Activated CD4-positive, alpha-beta T cell treated with anti-CD3 and anti-CD28 coated beads for 48 hours (primary cell): ENCODE measurements at places on chromosomes 1 and 21.

- DNase-seq: peak; percentile 49
These were observed 19.0 kb downstream of the BTG2 start for GRCh38 chr1:203324105-203325025.

DNA sequence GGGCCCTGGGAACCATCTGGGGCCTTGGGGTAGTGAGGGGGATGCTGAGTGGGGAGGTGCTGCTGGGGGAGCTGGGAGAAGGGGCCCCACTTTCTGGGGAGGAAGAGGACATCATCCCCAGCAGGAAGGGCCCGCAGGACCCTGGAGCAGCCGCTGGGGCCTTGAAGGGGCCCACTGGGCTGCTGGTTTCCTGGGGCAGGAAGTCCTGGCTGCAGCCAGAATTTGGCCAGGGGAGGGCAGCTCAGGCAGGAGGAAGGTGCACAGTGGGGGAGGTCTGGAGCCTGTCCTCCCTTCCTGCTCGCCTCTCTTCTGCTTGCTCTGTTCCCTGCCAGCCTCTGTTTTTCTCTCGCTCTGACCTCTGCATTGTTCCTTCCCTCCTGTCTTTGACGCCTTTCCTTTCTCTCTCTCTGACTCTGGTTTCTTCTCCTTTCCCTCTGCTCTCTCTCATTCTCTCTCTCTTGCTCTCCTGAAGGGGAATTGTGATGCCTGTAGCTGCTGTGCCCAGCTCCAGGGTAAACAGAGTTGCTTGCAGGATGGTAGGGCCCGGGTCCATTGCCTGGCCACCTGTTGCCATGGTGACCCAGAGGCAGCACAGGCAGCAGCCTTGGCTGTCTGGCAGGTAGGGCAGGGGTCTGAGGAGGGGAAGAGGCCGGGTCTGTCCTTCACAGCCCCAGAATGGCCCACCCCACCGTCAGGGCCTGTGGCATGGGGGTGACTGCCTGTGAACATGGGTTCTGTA lies 23.9 kb downstream of the ACOT11 start:
- DNase-seq: no peak

GRCh38 chr21:44926331-44927101 lies 5.8 kb upstream of the ITGB2 start:
- DNase-seq: peak; percentile 59

GRCh38 chr1:212609701-212610574 lies 1.4 kb downstream of the ATF3 start:
- no peak for DNase-seq

GRCh38 chr1:186740324-186740723 lies 60.1 kb upstream of the PTGS2 start:
- DNase-seq: peak; percentile 7

GRCh38 chr1:68449901-68450300 lies at the start of gene RPE65:
TSS of gene RPE65 (minus strand) at chr1:68449954. CDS start at chr1:68449905, 49 bp downstream.
- DNase-seq: no peak

DNA sequence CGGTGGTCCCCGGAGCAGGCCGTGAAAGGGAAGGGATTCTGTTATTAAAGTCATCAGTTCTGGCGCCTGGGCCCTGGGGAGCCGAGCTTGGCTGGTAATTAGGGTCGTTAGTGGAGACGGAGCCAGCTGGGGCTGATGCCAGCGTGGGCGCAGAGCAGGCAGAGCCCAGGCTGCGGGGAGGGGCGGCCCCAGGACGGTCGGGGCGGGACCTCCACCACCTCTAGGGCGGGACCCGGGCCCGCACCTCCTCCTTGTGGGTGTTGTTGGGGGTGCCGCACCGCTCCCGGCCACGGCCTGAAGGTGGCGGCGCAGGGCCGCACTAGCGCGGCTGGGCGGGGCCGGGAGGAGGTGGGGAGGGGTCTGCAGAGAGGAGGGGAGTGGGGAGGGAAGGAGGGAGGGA lies 470.6 kb downstream of the PTPRU start:
- peak; percentile 61 for DNase-seq

- no peak for DNase-seq
These were observed 2.9 kb upstream of the RBBP5 start for GRCh38 chr1:205124726-205125125.

DNA sequence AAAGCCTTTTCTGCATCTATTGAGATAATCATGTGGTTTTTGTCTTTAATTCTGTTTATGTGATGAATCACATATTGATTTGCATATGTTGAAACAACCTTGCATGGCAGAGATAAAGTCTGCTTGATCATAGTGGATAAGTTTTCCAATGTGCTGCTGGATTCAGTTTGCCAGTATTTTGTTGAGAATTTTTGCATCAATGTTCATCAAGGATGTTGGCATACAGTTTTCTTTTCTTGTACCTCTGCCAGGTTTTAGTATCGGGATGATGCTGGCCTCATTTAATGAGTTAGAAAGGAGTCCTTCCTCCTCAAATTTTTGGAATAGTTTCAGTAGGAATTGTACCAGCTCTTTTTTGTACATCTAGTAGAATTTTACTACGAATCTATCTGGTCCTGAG lies 55.0 kb downstream of the COL24A1 start:
- no peak for DNase-seq

DNA sequence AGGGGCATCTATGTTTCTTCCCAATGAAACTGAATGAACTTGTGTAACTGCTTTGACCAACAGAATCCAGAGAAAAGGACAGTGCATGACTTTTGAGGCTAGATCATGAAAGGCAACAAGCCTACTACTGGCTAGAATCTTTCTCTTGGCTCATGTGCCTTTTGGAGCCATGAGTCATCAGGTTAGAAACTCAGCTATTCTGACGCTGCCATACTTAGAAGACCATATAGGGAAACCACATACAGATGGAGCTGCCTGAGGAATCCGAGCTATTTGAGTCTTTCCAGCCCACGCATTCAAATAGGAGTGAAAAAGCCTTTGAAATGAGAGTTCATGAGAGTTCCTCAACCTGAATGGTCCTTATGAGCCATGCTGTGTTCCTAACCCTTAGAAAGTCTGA lies 738.5 kb upstream of the CHRM3 start:
- DNase-seq: no peak

- peak; percentile 43 for DNase-seq
These were observed 41.1 kb upstream of the KCNQ4 start for GRCh38 chr1:40742363-40743061.

- no peak for DNase-seq
These were observed 81.1 kb downstream of the LHX4 start for GRCh38 chr1:180311011-180311730.

DNA sequence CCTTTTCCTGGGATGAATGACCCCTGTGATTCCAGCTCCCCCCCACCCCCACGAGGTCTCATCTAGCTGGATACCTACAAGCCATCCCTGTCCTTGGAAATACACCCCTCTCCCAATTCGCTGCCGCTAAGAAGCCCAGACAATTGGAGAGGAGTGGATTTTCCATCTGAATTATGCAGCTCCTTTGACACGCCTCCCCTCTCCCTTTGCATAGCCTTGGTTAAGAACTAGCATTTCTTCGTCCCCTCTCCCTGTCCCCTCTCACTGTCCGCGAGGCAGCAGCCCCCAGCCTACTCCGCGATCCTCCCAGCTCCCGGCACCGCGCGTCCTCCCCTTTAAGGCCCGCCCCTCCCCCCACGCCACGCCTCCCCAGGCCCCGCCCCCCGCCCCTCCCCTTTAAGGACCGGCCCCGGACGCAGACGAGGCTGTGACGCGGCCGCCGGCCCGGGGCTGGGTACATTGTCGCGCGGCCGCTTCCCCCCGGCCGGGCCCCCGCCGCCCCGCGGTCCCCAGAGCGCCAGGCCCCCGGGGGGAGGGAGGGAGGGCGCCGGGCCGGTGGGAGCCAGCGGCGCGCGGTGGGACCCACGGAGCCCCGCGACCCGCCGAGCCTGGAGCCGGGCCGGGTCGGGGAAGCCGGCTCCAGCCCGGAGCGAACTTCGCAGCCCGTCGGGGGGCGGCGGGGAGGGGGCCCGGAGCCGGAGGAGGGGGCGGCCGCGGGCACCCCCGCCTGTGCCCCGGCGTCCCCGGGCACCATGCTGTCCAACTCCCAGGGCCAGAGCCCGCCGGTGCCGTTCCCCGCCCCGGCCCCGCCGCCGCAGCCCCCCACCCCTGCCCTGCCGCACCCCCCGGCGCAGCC lies at the start of gene MAPKAPK2:
MAPKAPK2 (plus strand) TSS at position 428 of the 856 bp plus-strand sequence; CDS start at position 753, 325 bp downstream.
- peak; percentile 81 for DNase-seq

GRCh38 chr1:151213560-151213959 lies 15.2 kb downstream of the PIP5K1A start:
- no peak for DNase-seq

DNA sequence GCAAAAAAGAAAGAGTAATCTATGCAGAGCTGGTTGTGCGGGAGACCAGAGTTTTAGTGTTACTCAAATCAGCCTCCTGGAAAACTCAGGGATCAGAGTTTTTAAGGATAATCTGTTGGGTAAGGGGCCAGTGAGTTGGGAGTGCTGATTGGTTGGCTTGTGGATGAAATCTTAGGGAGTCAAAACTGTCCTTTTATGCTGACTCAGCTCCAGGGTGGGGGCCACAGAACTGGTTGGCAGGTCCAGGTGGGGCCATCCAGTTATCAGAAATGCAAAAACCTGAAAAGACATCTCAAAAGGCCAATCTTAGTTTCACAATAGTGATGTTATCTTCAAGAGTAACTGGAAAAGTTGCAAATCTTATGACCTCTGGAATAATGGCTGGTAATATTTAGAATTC lies 3.3 kb downstream of the EXTL2 start:
- no peak for DNase-seq

GRCh38 chr1:203559523-203559922 lies 65.6 kb downstream of the OPTC start:
- DNase-seq: no peak

DNA sequence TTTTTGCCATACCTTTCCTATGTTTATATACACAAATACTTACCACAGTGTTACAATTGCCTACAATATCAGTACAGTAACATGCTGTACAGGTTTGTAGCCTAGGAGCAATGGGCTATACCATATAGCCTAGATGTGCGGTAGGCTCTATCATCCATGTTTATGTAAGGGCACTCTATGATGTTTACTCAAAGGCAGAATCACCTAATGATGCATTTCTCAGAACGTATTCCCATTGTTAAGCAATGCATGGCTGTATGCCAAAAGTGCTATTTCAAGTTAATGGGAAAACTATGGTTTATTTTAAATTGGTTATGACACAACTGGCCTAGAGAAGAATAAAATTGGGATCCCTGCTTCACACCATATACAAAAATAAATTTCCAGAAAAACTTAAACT lies 36.9 kb upstream of the DISP1 start:
- DNase-seq: no peak

DNA sequence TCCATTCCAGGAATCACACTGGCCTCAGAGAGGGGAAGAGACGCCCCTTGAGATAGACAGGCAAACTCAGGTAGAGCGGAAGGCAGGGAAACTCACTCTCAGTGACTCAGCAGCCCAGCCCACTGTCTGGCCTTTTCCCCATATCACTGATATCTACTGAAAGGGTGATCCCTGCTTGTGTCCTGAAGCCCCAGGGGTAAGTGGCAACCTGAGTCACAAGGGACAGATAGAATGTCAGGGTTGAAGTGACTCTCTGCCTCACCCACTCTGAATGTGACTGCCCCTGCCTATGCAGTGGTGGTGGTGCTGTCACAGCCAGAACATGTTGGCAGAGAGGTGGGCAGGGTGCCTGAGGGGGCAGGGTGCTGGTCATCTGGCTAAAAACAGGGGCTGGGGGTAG lies 157.5 kb upstream of the FGGY start:
- DNase-seq: no peak

DNA sequence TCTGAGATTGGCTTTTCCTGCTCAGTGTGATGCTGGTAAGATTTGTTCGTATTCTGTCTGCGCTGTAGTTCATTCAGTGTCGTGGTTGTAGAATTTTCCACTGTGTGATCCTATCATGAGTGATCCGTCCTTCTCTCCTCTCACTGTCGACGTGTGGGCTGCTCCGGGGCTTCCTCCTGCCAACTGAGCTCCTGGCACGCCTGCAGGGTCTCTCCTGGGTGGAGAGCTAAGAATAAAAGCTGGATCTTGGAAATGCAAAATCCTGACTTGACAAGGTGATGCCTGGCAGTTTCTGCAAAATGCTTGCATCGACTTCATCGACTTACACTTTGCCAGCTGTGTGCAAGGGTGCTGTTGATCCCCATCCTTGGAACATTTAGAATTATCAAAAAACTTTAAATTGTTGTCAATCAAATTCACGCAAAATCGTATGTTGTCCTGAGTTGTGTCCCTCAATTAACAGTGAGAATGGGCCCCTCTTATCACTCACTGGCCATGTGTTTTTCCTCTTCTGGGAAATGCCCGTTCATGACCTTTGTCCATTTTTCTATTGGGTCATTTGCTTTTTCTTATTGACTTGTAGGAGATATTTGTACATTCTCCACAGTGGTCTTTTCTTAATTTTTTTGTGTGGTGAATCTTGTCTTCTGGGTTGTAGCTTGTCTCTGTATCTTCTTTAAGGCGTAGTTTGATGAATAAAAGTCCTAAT lies 125.5 kb downstream of the CRYAA start:
- DNase-seq: no peak

DNA sequence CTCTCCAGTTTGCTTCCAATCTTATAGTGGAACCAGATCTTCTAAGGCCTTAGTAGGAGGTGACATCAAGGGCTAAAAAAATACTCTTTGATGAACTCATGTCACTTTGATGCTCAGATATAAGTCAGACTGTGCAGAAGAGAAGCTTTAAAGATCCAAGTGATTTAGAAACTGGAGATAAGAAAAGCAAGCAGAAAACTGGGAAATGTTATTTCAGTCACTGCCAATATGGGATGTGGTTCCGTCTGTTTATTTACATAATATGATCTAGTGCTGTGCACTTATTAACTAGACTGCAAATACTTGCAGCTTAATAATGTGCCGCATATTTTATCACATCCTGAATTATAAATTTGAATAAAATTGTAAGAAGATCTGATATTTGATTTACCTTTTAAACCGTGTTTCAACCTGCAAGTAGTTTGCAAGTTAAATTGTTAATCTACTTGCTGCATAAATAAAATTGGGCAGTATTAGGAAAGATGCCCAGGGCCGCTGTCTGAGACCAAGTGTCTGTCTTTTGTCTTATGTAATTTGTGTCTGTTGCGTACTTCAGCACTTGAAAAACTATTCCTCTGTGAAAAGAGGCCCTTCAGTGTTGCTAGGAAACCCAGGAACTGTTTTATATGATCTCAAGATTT lies 29.6 kb downstream of the CXADR start:
- DNase-seq: no peak

GRCh38 chr1:223824712-223825111 lies 21.0 kb downstream of the TP53BP2 start:
- DNase-seq: no peak

DNA sequence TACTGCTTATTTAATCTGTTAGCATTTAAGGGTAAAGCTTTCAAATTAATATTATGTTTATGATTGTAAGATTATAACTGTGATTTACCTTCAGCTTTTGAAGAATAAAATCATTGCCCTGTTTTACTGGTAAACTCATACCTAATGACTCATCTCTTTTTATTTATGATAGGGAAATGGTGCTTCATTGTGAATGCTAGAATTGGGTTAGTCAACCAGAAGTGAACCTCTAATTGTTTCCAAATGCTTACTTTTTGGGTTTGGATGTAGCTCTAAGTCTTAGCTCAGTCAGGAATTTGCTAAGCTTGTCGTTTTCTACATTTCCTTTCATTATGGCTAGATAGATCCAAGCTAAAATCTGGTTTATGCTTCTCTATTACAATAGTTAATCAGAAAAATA lies 59.4 kb downstream of the SLC30A7 start:
- DNase-seq: no peak

- DNase-seq: no peak
These were observed 402.4 kb downstream of the KCNH1 start for GRCh38 chr1:210731597-210731996.
